ENCODE measurements at places on chromosomes 12 and 14.

- peak; percentile 25 for DNase-seq
Measured at GRCh38 chr14:89386212-89386886, 30.7 kb downstream of the FOXN3 start.

DNA sequence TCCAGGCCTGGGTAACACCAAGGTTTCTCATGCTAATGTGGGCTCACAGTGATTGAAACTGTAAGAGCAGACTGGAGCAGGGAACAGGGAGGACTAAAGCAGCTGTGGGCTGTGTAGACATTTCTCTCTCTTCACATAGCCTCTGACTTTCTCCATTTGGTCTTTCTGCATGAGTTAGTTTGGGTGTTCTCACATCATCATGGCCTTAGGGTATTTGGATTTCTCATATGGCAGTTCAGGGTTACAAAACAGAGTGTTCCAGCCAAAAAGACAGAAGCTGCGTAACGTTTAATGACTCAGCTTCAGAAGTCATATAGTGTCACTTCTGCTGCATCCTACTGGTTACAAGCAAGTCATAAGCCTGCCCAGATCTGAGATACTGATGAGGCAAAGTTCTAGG is 52.0 kb upstream of the OSBPL8 start:
- peak; percentile 23 for DNase-seq

- no peak for DNase-seq
Measured at GRCh38 chr12:7395950-7396349, 48.0 kb downstream of the CD163L1 start.

DNA sequence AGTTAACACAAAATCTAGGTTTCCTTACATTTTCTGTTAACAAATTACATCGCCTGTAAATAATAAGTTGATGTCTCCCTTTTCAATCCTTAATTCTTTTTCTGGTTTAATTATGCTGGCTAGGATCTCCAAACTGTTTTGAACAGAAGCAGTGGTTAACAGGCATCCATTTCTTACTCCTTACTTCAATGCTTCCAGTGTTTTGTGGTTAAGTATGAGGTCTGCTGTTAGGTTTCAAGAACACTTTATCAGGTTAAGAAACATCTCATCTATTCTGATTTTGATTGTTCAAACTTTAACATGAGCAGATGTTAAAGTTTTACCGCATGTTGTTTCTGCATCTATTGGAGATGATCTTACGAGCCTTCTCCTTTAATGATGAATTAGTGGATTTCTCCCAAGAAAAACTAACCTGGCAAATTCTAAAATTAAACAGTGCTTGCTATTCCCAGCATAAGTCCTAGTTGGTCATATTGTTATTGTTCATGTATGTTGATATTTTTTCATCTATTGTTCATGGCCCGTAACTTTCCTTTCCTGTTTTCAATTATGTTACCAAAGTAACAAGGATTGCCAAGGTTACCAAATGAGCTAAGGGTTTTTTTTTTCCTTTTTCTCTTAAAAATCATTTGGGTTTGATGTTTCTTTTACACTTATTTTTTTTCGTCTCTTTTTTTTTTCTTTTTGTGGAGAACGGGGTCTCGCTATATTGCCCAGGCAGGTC is 33.4 kb downstream of the POLE start:
- DNase-seq: no peak

DNA sequence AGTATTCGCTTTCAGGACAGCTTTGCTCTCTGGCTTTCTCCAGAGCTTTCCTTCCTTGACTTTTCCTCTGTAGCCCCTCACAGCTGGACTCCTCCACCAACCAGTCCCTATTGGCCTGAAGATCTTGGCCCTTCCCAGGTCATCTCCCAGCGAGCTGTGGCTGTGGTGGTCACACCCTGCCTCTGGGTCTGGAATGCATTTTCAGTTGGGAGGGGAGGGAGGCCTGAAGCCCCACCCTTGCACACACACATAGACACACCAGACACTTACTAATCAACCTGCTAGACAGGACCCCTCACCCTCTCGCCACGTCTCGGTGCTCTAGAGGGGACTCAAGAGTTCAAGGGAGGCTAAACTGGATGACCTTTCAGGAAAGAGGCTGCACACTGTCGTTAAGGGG is 13.9 kb downstream of the JDP2 start:
- no peak for DNase-seq

- no peak for DNase-seq
Measured at GRCh38 chr14:68033336-68033932, 213.9 kb downstream of the RAD51B start.

DNA sequence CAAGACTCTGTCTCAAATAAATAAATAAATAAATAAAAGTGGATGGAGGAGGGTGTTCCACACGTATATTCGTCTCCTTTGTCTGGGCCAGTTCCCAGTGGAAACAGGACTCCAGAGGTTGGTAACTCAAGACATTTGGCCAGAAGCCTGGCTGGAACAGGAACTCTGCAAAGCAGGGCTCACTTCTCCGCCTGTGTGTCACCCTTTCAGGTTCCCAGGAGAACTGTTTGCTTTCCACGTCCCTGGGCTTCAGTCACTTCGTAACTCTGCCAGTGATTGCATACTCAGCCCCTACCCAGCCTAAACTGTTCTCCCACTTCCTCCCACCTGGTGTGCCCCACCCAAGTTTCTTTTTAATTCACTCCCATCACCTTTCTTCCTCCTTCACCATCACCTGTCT is 7.0 kb upstream of the UBE2N start:
- DNase-seq: no peak

- DNase-seq: no peak
Measured at GRCh38 chr14:95531969-95532368, 2.9 kb upstream of the GLRX5 start.

DNA sequence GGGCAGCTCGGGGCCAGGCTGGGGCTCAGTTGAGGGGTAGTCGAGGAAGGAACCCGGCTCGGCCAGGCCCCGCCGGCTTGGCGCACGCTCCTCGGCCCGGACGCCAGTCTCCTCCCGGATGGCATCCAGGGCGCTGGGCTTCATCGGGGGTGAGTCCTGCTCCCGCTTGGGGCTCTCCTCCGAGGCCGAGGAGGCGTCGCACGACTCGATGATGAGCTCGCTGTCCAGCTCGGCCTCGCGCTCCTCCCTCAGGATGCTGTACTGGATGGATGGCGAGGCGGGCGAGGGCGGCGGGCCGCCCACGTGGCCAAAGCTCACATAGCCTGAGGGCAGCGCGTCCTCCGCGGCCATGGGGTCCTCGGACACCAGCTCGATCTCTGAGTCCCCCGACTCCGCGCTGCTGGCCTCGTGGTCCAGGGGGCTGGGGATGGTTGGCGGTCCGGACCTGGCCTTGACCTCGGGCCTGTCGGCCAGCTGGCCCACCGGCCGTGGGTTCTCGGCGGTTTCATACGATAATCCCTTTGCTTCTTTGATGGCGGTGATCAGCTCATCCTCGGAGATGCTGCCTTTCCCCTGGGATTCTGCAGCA is 143.4 kb downstream of the RTN1 start:
- no peak for DNase-seq

DNA sequence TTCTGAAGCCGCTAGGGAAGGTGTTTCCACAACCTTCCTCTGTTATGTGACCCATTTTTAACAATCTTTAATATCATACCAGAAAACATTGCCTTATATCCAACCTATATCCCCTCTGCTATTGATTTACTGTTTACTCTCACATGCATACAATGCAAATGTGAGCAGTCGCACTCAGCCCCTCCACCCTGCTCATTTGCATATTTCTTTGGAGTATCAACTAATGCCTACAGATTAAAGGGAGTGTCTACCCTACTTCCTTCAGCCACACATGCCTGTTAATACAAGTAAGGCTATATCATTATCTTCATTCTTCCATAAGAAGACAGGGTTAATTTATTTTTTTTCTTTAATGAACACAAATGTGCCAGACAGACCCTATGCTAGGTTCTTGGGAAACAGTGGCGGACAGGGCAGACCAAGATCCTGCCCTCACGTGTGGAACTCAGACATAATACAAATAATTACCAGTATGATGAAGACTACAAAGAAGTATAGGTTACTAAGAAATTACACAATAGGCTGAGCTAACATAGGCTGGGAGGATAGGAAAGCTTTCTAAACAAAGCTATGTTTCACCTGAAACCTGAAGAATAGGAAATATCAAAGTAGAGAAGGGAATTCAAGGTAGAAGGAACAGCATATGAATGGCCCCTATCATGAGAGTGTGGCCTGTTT is 107.3 kb upstream of the MDM1 start:
- DNase-seq: no peak

All from fibroblast of skin of abdomen (primary cell).